SK-N-SH (cell line): ENCODE measurements at places on chromosomes 6 and 20.
A peak's percentile ranks its signal among the peaks of the same experiment; 100 is the strongest.

- DNase-seq, result no peak
These were observed 14.9 kb downstream of the MAN1A1 start for GRCh38 chr6:119334535-119335264.

DNA sequence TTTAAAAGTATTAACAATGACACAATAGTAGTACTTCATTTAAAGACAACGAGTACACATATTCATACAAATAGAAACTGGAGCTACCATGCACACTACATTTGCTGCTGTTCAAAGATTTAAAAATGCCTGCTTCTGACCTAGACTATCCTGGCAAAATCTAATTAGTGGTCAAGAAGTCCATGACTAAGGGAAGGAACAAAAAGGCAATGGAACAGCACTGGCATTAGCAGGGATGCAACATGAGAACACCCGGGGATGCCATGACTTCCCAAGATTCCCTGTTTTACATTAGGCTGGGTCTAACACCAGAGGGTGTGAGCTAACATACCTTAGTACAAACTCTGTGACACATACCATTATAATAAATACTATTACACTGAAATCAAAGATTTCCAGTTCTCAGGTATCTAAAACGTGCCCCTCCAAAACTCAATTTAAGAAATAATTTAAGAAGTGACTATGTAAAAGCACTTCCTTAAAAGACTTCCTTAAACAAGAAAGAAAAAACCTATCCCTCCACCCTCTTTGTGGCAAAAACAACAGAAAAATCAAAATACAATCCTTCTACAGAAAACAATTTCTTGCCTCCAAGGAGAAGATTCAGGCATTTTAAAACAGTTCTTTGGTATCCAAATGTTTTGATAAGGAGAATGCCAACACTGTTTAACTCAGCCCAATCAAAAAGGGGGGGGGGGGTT is 25.5 kb downstream of the CHD6 start:
- DNase-seq, result no peak

- no peak for DNase-seq
These were observed 1.8 kb downstream of the EPB41L2 start for GRCh38 chr6:131061041-131061750.

- no peak for DNase-seq
These were observed 607.7 kb upstream of the CITED2 start for GRCh38 chr6:139982195-139982594.

GRCh38 chr6:67412035-67412434 is 1223.0 kb upstream of the ADGRB3 start:
- no peak for DNase-seq

DNA sequence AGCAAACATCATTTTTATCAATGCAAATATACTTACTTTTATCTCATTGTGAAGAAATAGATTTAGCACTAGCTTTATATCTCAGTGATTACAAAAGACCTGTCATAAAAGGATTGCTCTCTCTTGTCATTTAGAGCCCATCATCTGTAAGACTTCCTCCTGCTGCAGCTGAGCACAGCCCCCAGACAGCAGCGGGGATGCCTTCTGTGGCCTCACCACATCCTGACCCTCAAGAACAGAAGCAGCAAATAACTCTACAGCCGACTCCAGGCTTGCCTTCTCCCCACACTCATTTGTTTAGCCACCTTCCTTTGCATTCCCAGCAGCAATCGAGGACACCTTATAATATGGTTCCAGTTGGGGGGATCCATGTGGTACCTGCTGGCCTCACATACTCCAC is 127.0 kb upstream of the EDN1 start:
- DNase-seq, result no peak

- DNase-seq, result peak; percentile 86
These were observed 32.1 kb downstream of the SNAI1 start for GRCh38 chr20:50014570-50015562.

DNA sequence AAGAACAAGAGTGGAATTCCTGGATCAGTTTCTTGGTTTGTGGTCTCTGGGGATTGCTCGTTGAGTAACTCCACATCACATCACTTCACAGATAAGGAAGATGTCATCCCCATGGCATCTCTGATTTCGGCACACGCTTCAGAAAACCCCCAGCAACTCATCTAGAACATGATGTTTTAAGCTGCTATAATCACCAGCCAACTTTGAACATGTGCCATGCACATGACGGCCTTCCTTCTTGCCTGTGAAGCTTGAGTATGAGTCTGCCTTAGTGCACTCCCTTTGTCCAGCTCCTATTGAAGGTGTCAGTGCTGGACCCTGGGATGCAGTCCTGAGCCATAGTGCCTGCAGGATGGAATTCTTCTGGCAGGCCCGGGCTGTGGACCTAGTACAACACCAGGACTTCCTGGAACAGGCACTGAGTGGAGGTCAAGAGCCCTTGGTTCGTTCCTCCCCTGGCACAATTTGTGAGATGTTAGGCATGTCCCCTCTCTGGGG is 231.5 kb upstream of the SUPT3H start:
- no peak for DNase-seq

- peak; percentile 66 for DNase-seq
These were observed 95.0 kb downstream of the LRFN2 start for GRCh38 chr6:40492187-40492586.

DNA sequence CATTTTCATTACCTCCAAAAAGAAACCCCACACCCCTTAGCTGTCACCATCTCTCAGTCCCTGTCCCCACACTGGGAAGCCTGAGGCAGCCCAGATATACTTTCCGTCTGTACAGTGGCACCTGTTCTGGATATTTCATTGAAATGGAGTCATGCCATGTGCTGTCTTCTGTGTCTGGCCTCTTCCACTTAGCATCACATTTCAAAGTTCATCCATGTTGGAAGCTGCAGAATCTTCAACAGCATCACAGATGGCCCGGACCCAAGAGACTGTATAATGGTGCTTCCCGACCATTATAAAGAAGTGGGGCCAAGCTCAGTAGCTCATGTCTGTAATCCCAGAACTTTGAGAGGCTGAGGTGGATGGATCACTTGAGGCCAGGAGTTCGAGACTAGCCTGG is 58.4 kb downstream of the DLGAP4 start:
- no peak for DNase-seq

DNA sequence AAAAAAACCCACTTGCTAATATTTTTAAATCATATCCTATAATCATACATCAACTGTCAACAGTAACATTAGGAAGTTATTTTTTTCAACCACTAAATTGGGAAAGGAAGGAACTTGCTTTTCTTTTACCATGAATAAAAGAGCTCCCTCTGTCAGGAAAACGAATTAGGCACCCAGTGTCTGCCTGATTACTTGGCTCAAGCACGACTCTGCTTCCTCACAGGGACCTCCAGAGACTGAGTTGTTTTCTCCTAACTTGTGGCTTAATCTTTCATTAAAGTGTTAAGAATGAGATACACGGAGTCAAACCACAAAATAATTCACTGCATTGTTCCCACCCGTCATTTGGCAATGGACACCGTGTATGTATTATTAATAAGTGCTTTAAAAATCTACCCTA is 1405.1 kb upstream of the EYS start:
- DNase-seq, result no peak

- no peak for DNase-seq
These were observed 34.6 kb downstream of the FKBP1C start for GRCh38 chr6:63245909-63246308.

DNA sequence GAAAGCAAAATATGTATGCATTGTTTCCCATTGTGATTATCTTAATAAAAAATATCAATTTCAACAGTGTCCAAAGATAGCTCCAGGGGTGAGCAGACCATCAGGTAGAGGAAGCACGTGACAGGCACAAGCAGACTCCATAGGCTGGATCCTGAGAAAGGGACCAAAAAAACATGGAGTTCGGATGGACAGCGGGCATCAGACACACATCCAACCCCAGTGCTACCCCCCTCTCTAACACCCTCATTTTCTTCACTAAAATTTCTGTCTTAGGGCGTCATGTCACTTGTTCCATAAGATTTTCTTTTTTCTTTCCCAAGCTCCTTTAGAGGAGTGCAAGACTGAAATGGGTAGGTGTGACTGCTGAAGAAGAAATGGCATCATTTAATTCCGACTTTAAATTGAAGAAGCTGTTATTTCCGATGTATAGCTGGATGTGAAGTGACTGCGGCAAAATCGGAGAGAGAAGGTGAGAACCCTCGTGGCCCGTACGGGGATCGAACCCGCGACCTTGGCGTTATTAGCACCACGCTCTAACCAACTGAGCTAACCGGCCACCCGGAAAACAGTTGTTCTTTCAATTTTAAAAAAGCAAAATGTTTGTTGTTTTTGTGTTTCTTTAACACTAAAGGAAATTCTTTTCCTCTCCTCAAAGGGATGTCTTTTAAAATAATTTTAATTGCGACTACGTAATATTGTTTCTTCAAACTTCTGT is 10.3 kb upstream of the PRSS16 start:
- no peak for DNase-seq

DNA sequence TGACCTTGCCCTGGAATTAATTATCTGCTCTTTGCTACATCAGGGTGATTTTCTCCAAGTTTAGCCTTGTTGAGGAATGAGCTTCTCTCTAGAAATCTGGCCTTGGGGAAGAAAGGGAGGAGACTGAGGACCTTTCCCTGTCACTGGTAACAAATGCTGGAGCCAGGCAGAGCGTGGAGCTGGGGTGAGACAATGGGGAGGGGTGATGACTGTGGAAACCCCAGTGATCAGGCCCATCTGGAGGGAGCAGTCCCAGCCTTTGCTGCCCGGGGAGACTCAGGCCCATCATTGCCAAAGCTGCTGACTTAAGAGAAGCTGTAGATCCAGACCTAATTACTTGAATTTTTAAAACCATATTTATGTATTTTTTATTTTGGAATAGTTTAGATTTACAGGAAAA is 31.3 kb downstream of the BCAS4 start:
- no peak for DNase-seq

DNA sequence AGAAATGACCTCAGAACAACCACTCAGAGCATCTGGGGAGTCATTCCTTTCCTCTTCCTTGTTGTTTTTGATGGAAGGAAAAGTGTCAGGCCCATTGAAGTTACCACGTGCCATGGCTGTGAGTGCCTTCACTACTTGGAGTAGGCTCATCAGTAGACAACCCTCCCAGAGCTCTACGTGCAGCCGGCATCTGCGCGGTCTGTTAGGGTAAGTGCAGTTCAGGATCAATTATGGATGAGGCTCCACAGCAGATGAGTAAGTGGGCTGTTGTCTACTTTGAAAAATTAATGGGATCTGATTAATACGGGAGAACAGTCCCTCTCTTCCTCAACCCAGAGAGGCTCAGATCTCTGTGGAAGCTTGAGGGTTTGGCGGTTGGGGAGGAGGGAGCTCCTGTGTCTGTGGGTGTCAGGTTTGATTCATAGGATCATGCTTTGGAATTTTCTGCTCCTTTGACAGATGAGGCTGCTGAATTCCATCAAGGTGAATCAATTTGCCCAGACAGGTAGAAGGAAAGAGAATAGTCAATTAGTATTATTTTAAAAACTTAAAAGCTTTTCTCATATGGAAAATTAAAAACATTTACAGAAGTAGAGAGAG is 93.8 kb upstream of the TOX2 start:
- DNase-seq, result no peak

GRCh38 chr20:48697845-48698491 is 129.8 kb downstream of the PREX1 start:
- peak; percentile 76 for DNase-seq

- peak; percentile 23 for DNase-seq
These were observed 1.0 kb downstream of the PCIF1 start for GRCh38 chr20:45935416-45936046.

- no peak for DNase-seq
These were observed 71.4 kb downstream of the CEP57L1 start for GRCh38 chr6:109166673-109167072.

- no peak for DNase-seq
These were observed 127.8 kb downstream of the HFE start for GRCh38 chr6:26214803-26215584.

DNA sequence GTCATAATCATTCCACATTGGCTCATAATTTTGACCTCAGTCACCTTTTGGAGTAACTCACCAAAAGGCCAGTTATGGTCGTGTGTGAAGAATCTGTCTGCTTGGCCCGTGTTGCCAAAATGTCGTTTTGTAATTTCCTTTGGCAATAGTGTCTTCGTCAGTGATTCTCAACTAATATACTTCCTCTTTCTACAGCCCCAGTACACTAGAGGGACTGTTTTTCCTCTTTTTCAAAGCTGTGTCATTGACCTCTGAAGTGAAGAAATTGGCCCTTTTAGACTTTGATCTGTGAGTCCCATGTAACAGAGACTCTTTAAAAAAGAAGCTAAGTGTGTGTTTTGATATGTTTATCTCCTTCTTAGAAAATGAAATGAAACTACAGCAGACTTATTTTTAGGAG is 5.2 kb downstream of the FOXO3 start:
- no peak for DNase-seq

DNA sequence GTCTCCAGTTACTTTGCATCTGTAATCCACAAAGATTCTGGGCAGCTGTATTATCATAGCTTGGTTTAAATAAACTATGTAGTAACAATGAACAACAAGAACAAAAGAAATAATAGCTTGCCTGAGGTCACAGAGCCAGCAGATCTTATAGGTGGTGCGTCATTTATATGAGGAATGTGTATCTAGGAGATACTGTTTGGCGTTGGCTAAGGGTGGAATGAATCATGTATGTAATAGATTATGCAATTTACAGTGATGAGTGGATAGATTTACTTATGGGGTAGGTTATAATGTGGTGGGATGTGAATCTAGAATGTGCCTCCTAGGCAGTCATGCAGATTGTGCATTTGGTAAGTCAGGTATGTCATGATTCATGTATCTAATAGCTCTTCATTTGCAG is 42.8 kb downstream of the HNF4A start:
- no peak for DNase-seq

GRCh38 chr20:43727980-43728590 is 1.3 kb upstream of the GTSF1L start:
- DNase-seq, result no peak

- no peak for DNase-seq
These were observed 29.8 kb downstream of the DCBLD1 start for GRCh38 chr6:117512056-117512828.

DNA sequence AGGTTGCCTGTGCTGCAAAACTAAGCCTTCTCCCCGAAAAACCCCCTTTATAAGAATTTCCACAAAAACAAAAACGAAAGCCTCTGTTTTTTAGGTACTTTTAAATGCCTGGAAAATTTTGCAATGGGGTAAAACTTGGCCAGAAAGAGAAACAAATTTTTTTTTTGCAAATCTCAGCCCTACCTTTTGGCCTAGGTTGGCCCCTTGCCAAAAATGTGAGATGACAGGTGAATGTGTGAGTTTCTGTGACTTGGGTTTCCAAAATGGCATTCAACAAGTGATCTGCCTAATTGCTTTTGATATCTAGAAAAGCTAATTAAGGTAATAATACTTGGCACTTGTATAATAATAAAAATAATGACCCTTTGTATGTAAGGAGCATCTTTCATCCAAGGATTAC is 48.4 kb downstream of the MAFB start:
- DNase-seq, result no peak
